ENCODE measurements at places on chromosomes 16 and 17.

- DNase-seq, result no peak
These were observed 27.5 kb upstream of the NKD1 start for GRCh38 chr16:50520451-50521245.

DNA sequence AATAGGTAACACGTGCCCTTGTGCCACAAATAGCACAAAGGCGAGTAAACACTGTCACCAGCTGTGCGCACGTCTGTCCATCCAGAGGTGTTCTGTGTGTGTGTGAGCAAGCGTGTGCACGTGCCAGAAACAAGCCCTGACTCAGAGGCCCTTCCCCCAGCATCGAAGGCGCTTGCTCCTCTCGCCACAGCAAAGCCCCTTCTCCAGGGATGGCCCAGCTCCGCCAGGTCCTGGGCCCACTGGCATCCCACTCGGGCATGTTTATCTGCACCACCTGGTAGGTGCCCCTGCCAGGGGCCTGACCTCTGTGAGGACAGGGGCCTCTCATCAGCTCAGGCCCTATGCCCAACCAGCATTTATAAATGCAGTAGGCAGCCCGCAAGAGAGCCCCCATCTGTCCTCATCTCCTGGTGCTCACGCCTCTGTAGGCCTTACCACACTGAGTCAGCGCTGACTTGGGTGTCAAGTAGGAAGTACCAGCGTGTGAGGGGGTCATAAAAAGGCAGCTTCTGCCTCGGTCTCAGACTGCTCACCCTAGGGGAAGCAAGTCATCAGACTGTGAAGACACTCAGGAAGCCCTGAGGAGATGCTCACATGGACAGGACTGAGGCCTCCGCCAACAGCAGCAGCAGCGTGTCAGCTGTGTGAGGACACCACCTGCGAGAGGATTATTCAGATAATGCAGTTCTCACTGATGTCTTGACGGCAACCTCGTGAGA, 10.8 kb downstream of the TMEM235 start:
- DNase-seq, result no peak

DNA sequence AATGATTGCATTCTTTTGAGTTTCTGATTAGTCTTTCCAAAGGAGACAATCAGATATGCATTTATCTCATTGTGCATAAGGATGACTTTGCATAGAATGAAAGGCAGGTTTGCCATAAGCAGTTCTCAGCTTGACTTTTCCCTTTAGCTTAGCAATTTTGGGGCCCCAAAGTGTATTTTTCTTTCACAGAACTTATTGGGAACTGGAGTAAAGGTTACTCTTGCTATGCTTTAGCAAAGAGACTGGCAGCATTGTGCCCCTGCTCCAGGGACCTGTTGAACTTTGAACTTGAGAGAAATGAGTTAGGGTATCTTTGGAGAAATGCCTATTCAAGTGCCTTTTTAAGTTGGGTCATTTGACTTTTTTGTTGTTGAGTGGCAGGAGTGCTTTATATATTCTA, 17.0 kb downstream of the TAT start:
- DNase-seq, result no peak

DNA sequence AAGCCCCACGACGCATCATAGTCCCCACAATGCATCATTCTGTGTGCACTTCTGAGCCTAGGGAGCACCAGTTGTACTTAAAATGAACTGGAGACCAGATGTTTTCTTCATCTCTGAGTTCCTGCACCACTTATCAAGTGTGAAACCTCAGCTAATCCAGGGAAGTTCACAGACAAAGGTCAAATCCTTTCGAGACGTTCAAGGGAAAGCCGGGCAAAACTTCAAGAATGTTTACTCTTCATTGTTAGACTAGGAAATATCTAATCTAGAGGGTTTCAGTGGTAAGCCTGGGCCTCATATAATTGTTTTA, 4.6 kb upstream of the PMP22 start:
- no peak for DNase-seq

GRCh38 chr16:67176662-67177061, 6.3 kb downstream of the NOL3 start:
- DNase-seq, result no peak

DNA sequence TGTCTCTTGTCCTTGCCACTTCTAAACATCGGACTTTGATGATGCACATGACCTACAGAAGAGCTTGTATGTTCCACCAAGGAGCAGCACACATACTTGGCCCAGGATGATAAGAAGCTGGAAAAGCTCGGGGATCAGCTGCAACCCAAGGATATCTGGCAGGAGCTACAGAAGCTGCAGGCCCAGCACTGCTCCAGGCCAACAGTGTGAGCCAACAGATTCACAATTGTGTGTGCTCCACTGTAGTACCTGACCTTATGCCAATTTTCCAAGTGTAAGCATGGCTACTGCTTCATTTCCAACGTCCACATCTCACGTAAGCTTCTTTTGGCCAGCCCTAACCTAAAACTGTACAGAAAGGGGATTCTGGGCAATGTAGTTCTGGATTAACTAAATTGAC, 83.4 kb downstream of the COX10 start:
- DNase-seq, result no peak

- DNase-seq, result no peak
These were observed 4.4 kb downstream of the RTN4RL1 start for GRCh38 chr17:2020721-2021120.

- no peak for DNase-seq
These were observed 49.9 kb upstream of the SREBF1 start for GRCh38 chr17:17886726-17887125.

GRCh38 chr16:89890886-89891657, 17.7 kb downstream of the TCF25 start:
- DNase-seq, result no peak

DNA sequence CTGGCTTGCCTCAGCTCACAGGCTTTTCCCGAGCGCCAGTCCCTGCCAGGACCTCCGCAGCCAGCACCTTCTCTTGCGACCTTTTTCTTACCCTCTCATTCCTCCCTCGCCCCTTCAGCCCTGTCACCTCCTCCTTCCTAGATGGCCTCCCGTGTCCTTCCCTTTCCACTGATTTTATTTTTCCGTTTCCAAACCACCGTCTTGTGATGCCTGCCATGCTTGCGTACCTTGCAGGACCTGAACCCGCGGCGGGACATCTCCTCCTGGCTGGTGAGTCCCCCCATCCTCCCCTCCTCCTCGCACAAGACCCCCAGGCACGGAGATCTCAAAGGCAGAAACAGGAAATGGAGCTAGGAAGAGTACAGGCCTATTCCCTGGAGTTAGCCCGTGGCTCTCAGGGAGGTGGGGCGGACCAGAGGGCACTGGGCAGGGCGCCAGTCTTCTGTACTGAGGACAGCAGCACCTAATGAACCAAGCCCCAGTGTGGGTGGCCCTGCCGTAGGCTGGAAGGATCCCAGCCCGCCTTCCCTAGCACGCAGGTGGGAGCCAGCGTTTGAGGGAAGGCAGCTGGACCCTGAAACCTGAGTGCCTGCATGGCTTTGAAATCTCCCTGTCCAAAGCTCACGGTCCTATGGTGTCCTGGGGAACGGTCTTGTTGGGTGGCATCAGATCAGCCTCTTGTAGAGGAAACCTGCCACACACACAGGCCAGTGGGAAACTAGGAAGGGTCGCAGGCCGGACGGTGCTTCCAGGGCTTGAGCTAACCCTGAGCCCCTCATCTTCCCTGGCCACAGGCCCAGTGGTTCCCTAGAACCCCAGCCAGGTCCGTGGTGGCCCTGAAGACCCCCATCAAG, 612 bp downstream of the CISD3 start:
- peak; percentile 54 for DNase-seq

DNA sequence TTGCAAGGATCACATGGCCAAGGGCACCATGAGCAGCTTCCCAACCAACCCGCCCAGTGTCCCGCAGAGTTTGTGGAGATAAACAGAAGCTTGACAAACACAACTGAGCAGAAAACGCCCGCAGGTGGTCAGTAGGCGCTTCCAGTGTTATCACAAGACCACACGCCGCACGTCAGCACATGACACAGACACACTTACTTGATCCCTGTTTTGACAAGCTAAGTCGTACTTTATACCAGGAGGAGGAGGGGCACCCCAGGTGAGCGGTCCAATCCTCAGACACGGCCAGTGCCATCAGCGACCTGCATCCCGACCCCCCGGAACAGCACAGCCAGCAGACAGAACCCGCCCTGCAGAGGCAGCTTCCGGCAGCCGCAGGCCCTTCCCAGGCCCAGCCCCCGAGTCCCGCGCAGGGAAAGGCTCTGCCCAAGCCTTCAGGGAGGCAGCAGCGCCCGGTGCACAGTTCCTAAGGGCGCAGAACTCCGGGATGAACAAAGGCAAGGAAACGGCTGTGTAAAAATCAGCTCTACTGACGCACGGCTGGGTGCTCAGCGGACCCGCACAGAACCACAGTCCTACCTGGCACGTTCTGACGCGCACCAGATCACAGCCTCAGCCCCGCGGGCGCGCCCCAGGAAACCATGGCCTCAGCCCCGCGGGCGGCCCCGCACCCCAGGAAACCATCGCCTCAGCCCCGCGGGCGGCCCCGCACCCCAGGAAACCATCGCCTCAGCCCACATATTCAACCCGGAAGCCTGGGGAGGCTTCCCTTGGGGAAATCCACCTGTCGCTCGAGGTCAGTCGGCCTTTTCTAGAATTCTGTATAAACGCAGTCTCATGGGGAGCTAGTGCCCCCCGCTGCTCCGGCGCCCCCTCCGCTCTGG, 27.8 kb downstream of the AXIN1 start:
- peak; percentile 83 for DNase-seq

- peak; percentile 57 for DNase-seq
These were observed 175.3 kb downstream of the UTP18 start for GRCh38 chr17:51435641-51436091.

- DNase-seq, result peak; percentile 68
These were observed 513 bp downstream of the CRLF3 start for GRCh38 chr17:30824002-30824355.

DNA sequence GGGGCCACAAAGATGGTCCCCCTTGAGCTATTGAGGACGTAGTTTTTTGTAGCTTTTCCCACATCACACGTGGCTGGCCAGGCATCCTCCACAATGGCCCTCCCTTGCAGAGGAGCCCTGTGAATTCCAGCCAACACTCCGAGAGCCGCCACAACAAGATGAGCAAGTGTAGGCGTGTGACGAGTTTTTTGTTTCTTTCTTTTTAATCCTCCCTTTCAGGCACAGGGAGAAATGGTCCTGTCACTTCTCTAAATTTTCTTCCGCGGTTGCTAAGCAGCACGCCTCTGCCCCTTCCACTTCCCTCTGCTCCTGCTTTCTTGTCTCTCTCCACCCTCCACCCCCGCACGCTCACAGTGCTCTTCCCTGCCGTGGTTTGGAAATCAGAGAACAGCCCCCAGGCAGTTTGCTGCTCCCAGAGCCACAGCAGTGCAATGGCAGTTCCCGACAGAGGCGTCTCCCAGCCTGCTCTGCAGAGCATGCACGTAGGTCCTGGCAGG, 68.0 kb upstream of the MRTFB start:
- no peak for DNase-seq

DNA sequence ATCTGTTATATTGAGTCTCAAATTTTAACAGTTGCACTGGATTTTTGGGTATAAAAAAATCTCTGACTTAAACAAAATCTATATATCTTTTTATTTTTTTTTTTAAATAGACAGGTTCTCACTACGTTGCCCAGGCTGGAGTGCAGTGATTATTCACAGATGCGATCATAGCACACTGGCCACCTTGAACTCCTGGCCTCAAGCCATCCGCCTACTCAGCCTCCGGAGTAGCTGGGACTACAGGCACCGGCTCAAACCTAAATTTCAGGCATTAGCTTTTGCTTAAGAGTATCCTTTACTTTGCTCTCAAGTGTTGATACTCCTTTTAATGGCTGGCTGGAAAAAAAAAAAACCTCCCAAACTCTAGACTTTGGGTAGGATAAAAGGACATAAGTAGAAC, 61.6 kb downstream of the RPGRIP1L start:
- no peak for DNase-seq

GRCh38 chr17:80813318-80813717, 178.3 kb upstream of the CHMP6 start:
- DNase-seq, result no peak

- no peak for DNase-seq
These were observed 278.9 kb downstream of the SEC14L1 start for GRCh38 chr17:77419547-77420094.

- DNase-seq, result no peak
These were observed 151.6 kb downstream of the PHKB start for GRCh38 chr16:47612711-47613110.

DNA sequence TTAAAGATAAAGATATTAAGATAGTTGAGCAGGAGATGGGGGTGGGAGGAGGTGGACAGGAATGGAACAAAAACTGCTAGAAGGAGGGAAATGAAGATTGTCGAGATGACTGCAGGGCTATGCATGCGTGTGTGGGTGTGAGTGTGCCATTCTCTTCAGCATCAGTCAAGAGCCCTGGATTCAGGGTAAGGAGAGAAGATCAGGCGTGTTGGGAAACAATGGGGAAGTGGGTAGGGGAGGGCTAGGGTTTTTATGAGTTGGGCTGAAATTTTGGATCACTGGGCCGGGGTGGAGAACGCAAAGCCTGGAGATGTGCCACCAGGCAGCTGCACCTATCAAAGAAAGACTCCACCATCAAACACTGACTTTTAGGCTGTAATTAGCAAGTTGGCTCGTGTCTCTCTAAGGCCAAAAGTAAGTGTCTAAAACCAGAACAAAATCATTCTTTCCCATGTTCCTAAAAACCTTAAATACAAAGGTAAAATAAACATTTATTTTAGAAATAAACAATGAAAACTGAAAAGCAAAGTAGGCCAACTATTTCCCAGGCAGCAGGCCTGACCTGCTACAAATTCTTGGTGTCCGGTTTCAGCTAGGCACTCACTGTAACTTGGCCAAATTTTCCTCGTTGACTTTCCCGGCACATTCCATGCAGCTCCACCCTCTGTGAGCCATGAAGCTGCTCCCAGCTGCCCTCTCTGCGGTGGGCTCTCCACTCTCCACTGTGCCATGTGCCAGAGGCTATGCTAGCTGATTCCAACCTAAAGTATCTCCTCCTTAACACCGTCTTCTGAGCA, 4.2 kb downstream of the CDRT4 start:
- DNase-seq, result no peak

DNA sequence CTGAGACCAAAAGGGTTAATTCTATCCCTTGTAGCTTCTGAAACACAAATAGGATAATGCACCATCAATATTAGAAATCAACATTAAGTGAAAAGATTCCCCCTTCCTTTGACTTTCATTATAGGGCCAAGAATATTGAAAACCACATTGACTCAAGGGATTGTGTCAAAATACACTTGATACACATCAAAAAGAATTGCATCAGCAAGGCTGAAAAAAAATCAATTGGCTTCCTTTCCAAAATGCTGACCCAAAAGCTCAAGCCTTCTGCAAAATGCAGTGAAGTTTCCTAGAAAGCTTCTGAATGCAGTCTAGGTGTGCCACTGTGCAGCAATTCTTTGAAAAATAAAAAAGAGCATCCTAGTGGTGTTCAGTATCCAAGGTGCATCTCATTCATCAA, 674.4 kb downstream of the TOX3 start:
- DNase-seq, result no peak

- no peak for DNase-seq
These were observed 476.9 kb upstream of the GOT2 start for GRCh38 chr16:59210955-59211541.

Measured in erythroblast (primary cell).